ENCODE measurements at places on chromosomes 6 and 20.

GRCh38 chr6:67248077-67248476, 1387.0 kb upstream of the ADGRB3 start:
- DNase-seq, result no peak

- DNase-seq, result no peak
Observed at GRCh38 chr6:127013865-127014264, 104.6 kb upstream of the RSPO3 start.

DNA sequence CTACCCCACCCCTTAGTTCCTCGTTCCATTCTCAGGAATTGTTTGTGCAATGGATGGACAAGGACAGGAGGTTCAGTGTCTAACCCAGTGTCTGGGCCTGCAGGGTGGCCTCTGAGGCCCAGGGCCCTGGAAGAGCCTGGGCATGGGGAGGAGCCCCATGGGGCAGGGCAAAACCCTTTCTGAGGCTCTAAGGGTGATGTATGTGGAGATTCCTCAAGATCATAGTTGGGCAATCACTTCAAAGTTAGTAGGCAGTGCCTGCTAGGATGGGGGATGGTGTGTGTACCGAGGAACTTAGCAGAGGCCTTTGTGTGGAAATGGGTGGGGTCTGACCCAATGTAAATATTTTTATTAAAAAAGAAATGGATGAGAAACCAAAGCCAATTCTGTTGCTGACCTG, 6.7 kb upstream of the C2 start:
- no peak for DNase-seq

DNA sequence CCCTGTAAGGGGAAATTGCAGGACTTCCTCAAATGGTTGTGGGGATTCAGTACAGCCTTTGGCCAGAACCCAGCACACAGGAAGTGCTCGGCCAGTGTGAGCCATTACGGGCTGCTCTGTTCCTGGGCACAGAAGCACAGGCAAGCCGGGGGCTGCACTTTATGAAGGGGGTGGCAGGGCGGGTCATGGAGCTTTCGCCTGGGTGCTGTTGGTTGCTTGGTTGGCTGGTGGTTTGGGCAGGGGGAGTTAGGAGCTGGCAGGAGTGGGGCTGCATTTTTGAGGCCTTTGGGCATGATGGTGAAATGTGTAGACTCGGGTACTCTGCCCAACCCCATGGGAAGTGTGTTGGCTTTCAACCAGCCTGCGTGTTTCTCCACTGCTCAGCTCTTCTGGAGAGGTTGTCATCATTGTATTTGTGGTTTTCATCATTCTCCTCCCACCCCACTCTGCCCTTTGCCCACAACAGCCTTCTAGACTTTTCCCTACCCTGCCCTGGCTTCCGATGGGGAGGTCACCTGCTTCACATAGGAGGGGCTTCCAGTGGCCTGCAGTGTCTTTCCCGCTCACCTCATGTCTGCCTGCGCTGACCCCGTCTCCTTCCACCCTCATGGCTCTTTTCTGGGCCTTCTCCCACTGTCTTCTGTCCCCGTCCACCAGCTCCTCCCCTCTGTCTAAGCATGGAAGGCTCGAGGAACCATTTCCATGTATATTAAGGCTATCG, 16.1 kb upstream of the RBM38 start:
- no peak for DNase-seq

Measured in GM03348 (cell line).